ENCODE measurements at places on chromosomes 1 and 21.

DNA sequence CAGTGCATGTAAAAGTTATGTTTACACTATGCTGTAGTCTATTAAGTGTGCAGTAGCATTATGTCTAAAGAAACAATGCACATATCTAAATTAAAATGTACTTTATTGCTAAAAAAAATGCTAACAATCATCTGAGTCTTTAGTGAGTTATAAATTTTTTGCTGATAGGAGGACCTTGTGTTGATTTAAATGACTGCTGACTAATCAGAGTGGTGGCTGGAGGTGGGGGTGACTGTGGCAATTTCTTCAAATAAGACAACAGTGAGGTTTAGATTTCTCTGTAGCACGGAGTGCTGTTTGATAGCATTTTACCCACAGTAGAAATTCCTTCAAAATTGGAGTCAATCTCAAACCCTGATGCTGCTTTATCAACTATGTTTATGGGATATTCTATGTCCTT is 37.0 kb downstream of the HS2ST1 start:
- no peak overlapping the region for H3K4me3 ChIP-seq
- H3K27me3 ChIP-seq = no peaks in the 10 kb centered on the region
- H3K4me1 ChIP-seq = no peaks in the 10 kb centered on the region
- no peaks in the 10 kb centered on the region for H3K36me3 ChIP-seq
- DNase-seq = no peak

- no peaks in the 10 kb centered on the region for H3K4me1 ChIP-seq
- no peaks in the 10 kb centered on the region for H3K36me3 ChIP-seq
- H3K4me3 ChIP-seq = no peak overlapping the region
- H3K27me3 ChIP-seq = no peaks in the 10 kb centered on the region
- DNase-seq = no peak
- H3K27ac ChIP-seq = no peak overlapping the region
Measured at GRCh38 chr1:76158126-76158525, 83.6 kb downstream of the ST6GALNAC3 start.

DNA sequence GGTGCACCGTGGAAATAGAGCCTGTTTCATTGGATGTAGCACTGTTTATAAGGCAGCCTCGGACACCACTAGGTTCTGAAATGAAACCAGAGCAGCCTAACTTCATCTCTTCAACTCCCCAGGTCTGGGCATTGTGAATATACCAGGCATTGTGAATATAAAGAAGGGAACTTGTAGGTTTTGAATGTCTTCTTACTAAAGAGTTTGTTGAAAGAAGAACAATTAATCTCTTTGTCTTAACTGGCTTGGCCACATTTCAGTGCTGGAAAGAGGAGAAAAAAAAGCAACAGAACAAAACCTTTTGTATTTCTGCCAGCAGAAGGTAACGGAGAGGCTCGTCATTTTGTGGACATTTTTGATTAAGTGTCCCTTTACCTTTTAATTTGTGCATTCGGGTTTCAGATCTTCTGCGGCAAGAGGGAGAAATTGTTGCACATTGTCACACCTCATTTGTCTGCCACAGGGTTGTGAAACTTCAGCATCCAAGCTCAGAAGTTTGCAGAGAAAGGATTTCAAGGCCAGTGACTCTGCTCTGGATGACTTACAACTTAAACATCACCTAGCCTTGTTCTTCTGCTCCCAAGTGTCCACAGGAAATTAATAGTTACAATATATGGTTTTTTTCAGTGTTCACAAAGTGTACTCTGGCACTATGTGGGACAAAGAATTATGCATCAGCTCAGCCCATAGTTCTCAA is 158.3 kb downstream of the KAZN start:
- no peak overlapping the region for H3K4me3 ChIP-seq
- peaks cover 40% of the 10 kb centered on the region for H3K4me1 ChIP-seq
- no peaks in the 10 kb centered on the region for H3K36me3 ChIP-seq
- no peak overlapping the region for H3K27ac ChIP-seq

DNA sequence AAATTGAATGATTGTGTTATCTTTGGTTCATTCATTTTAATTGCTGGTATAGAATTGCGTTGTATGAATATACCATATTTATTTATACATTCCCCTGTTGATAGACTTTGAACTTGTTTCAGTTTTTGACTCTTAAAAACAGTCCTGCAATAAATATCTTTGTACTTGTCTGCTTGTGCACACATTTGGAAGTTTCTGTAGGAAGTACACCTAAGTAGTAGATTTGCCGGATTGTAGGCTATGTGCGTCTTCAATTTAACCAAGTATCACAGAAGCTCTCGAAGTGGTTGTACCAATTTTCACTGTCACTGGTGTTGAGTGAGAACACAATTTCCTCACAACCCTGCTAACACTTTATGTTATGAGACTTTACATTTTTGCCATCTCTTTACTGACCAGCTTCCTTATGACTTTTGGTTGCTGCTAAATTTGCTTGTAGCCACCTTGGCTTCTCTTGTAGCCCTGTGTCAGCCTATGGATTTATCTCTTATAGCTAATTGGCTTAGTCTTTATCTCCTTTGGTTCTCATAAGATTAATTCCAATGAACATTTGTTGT is 2.2 kb downstream of the TTC3 start:
- peaks cover 29% of the 10 kb centered on the region for H3K4me1 ChIP-seq
- no peak overlapping the region for H3K27ac ChIP-seq
- no peaks in the 10 kb centered on the region for H3K27me3 ChIP-seq
- no peak for DNase-seq
- H3K36me3 ChIP-seq = no peaks in the 10 kb centered on the region

DNA sequence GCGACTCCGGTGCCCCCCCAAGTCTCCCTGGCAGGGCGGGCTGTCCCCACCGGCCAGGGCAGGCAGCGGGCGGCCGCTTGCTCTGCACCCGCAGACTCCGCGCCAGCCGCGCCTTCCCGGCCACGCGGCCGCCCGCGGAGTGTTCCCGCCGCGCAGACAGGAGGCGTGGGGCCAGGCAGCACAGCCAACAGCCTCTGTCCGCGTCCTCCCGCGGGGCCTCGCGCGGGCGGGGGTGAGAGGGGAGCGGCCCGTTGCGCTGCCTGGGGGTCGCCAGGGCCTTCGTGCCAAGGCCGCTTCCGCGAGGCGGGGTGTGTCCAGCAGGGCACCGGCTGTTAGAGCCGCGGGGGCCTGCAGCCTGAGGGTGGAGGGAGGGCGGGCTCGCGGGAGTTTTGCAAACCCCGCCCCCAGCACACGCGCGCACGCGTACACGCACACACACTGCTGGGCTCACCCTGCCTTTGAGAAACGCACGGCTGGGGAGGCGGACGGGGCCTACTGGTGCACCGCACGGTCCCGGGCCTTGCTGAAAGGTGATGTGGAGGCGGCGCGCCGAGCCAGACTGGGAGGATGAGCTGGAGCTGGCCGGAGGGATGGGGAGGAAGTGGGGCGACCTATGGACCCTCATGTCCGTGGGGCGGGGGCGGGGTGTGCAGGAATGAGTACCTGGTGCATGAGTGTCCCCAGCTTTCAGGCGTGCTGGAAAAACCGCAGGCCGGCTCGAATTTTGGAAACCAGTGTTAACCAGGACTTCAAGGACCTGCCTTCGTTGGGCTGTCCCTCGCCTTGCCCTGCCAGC is 41.5 kb downstream of the KIAA1614 start:
- peaks cover 54% of the 10 kb centered on the region for H3K4me1 ChIP-seq
- DNase-seq = peak; percentile 83
- H3K4me3 ChIP-seq = peak overlapping the region; percentile 58
- peak overlapping the region; percentile 83 for H3K27ac ChIP-seq

- no peak for DNase-seq
- H3K27me3 ChIP-seq = no peaks in the 10 kb centered on the region
- H3K4me1 ChIP-seq = no peaks in the 10 kb centered on the region
- no peak overlapping the region for H3K27ac ChIP-seq
Measured at GRCh38 chr1:213385806-213386324, 334.8 kb downstream of the RPS6KC1 start.

GRCh38 chr1:150257624-150258585 is at the start of gene CA14:
Gene CA14, plus strand, starts transcription at chr1:150257774. Its CDS starts 355 bp downstream, at chr1:150258129.
- no peak for DNase-seq
- H3K4me1 ChIP-seq = peaks cover 36% of the 10 kb centered on the region
- peaks cover 12% of the 10 kb centered on the region for H3K27me3 ChIP-seq
- peak within 1 kb of the TSS; percentile 32 for H3K4me3 ChIP-seq

DNA sequence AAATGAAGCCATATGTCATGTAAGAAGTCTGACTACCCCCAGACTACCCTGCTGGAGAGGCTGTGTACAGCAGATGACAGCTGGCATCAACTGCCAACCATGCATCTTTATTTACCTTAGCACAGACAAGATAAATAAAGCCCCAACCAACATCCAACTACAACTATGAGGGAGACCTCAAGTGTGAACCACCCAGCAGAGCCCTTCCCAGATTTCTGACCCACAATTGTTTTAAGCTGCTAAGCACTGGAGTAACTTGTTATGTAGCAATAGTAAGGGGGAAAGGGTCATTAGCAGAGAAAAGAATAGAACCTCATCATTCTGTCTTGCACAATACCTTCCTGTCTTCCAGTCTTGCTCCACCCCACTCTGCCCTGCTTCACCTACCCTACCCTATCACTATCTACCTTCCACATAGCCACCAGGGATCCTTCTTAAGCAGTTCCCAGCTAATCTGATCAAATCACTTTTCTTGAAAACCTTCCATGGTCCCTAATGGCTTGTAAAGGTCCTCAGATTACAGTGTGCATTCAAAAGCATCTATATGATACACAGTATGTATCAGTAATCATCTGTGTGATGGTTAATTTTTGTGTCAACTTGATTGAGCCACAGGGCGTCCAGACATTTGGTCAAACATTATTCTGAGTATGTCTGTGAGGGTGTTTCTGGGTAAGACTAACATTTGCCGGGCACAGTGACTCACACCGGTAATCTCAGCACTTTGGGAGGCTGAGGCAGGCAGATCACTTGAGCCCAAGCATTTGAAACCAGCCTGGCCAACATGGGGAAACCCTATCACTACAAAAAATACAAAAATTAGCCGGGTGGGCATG is 19.6 kb upstream of the RBM15 start:
- no peak overlapping the region for H3K4me3 ChIP-seq
- no peak overlapping the region for H3K27ac ChIP-seq

GRCh38 chr1:200905411-200906052 is 10.8 kb downstream of the INAVA start:
- H3K36me3 ChIP-seq = peaks cover 18% of the 10 kb centered on the region

DNA sequence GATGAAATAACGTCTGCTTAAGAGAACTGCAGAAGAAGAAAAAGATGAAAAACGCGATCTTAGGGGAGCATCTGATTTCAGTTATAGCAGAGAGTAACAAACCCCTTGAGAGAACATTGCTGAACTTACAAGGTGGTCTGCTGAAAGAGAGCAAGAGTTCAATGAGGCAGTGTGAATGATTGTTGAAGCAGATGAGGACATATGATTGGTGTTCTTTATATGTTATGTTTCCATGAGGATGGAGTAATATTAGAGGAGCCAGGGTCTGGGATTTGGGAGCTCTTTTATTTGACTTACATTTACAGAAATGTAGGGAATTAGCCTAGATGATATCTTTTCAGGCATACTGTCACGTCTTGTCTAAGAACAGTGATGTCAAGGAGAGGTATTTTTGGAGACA is 1302.0 kb downstream of the KCNT2 start:
- H3K4me1 ChIP-seq = no peaks in the 10 kb centered on the region
- H3K36me3 ChIP-seq = no peaks in the 10 kb centered on the region
- no peak for DNase-seq
- no peak overlapping the region for H3K4me3 ChIP-seq

GRCh38 chr1:168136709-168137514 is at the start of gene GPR161:
Gene GPR161, minus strand, starts transcription at chr1:168136930. Its CDS starts 32,080 bp downstream, at chr1:168104850.
- H3K27ac ChIP-seq = peak within 1 kb of the TSS; percentile 74
- no peaks in the 10 kb centered on the region for H3K36me3 ChIP-seq
- H3K27me3 ChIP-seq = no peaks in the 10 kb centered on the region
- H3K4me1 ChIP-seq = peaks cover 25% of the 10 kb centered on the region

DNA sequence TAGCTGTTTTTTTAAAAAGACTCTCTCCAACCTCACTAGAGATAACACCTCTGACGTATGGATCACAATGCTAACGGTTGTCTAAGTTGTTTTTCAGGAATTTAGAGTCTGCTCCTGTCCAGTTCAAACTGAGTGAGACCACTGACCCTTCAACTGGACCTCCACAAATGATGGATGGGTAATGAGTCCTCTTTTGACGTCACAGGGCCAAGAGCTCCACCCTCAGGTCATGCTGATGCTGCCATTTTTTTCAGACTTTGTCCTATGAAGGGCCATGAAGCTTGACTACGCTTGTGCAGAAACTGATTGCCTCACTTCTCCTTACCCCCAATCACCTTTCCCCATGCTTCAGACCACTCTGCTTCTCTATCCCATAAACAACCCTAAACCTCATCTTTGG is 16.6 kb downstream of the GRIK3 start:
- no peaks in the 10 kb centered on the region for H3K4me1 ChIP-seq
- H3K27me3 ChIP-seq = peaks cover 25% of the 10 kb centered on the region
- DNase-seq = no peak
- H3K27ac ChIP-seq = no peak overlapping the region
- H3K36me3 ChIP-seq = no peaks in the 10 kb centered on the region

GRCh38 chr21:42063571-42064521 is 7.3 kb upstream of the UMODL1 start:
- H3K27ac ChIP-seq = no peak overlapping the region
- peaks cover 40% of the 10 kb centered on the region for H3K4me1 ChIP-seq
- no peak for DNase-seq

GRCh38 chr1:150207281-150207971 is 28.5 kb downstream of the ANP32E start:
- H3K36me3 ChIP-seq = no peaks in the 10 kb centered on the region
- DNase-seq = no peak
- H3K27ac ChIP-seq = no peak overlapping the region
- no peak overlapping the region for H3K4me3 ChIP-seq

DNA sequence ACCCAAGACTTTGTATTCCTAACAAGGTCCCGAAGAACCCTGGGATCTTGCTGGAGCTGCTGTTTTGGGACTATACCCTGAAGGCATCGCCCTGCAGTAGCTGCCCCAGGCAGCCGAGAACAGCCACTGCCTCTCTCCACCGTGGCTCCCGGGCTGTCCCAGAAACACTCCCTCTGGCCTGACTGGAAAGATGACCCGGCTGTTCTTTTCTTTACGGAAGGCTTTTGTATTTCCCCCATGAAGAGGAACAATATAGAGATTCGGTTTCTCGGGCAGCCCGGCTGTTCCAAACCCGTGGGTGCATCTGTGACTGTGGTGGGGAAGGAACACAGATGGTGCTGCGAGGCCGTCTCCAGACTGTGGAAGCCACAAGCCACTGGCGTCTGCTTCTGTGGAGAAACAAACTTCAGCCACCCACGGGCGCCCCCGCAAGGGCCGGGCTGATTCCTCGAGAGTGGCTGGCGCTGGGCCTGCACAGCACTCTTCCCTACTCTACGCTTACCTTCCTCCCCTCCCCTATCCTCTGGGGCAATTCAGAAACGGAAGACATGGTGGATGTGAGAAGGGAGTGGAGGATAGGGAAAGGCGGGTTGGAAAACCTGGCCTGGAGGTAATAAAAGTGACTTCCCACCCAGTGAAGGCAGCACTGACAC is 33.7 kb upstream of the VASH2 start:
- H3K27ac ChIP-seq = no peak overlapping the region
- DNase-seq = no peak
- no peaks in the 10 kb centered on the region for H3K36me3 ChIP-seq
- H3K27me3 ChIP-seq = no peaks in the 10 kb centered on the region
- H3K4me3 ChIP-seq = peak overlapping the region; percentile 26
- H3K4me1 ChIP-seq = peaks cover 9% of the 10 kb centered on the region

Measured in suprapubic skin (tissue), 4 donors.